ENCODE measurements at places on chromosomes 16 and 17.

DNA sequence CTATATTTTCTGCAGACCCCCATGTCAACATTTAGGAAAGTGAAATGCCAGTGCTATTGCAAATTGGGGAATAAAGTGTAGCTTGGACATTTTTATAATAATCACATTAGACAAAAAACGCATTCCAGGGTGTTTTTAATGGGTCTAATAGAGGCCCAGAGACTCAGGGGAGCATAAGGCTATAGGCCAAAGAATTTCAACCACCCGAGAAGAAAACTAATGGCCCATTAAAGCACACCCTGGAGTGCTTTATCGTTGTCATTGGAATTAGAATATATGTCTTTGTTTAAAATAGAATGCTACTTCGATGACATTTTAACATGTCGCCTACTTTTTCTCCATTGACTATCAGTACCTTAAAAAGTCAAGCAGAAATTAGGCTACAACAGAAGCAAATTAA is 414.1 kb upstream of the CDH8 start:
- no peak for DNase-seq

GRCh38 chr17:9666461-9667050 is 21.2 kb downstream of the USP43 start:
- no peak for DNase-seq

DNA sequence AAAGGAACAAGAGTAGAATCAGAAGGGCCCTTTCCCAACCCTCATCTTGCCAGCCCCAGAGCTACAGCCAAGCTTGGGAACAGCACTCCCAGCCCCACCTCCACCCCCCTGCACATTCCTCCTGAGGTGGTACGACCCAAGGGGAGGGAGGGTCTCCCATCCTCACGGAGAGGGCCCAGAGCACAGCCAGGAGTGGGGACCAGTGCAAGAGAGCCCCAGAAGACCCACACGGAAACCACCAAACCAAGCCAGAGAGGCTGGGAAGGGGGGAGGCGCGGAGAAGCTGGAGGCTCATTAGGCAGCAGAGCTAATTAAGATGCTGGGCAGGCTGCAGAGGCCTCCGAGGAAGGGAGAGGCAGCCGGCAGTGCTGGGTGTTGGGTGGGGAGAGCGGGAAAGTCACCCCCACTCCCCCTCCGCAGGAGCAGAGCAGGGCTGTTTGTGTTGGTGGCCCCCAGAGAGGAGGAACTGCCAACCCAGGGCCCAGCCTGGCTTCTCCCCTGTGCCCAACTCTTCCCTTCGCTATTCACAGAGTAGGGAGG is 2.4 kb downstream of the CACNB1 start:
- DNase-seq = no peak

GRCh38 chr17:49473900-49474751 is 21.0 kb upstream of the NGFR start:
- no peak for DNase-seq

- no peak for DNase-seq
Observed at GRCh38 chr17:56812901-56813388, 20.8 kb downstream of the C17orf67 start.

DNA sequence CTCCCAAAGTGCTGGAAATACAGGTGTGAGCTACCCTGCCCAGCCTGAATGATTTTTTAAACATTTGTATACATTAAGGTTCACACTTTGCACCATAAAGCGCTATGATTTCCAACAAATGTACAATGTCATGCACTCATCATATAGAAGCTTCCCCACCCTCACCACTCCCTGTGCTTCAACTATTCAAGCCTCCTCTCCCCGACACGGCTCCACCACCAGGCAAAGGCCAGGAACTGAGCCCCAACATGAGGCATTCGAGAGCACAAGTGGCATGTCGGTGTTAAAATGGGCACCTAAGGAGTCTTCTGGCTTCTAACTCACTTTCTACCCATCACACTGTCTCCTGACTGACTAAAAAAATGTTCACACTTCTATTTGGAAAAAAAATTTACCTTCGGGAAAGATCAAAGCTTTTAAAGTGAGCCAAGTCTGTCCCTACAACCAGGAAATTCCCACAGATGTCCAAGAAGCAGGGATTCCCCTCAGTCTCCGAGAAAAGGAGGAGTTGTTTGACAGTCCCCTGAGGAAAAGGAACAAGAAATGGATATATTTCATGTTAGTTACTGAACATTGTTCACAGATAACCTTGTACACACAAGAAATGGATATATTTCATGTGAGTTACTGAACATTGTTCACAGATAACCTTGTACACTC is 37.7 kb downstream of the TMEM204 start:
- no peak for DNase-seq

- DNase-seq = no peak
Observed at GRCh38 chr17:48799069-48799723, 17.8 kb downstream of the TTLL6 start.

DNA sequence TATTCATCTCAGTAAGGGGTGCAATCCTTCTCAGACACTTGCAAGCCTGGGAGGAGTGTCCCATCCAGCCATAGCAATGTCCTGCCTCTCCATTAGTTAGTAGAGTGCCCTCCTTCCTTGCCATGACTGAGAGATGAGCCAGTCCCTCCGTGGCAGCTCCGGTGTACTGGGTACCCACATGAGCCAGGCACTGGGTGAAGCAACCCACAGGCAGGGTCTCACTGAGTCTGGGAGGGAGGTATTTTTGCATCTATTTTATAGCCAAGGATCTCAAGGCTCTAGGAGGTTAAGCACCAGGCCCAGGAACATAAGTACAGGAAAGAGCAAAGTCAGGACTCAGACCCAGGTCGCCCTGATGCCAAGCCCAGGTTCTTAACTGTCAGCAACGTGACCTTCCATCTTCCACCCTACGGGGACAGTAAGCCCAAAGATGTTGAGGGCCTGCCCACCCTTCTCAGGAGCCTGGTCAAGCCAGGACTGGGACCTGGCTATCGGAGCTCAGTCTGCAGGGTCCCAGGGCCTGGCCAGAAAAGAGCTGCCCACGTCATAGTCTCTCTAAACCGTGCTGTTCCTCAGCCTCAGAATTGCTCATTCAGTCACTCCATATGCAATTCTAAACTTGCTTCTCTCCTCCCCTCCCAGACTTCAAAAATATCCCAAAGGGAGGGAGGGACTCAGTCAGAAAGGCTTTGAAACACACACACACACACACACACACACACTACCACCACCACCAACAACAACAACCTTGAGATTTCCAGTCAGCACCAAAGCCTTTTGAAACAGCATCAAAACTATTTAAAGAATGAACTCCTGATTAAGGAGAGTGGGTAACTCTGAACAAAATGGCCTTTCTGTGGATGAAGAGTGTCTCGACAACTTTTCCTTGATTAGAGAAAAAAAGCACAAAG is 16.6 kb downstream of the NOS2 start:
- no peak for DNase-seq

- no peak for DNase-seq
Observed at GRCh38 chr17:60256174-60256573, 106.4 kb downstream of the CA4 start.
